ENCODE measurements at places on chromosomes 3 and 15.
A peak's percentile ranks its signal among the peaks of the same experiment; 100 is the strongest.

GRCh38 chr3:66267031-66267430 lies 46.2 kb downstream of the SLC25A26 start:
- no peak for DNase-seq

GRCh38 chr15:47516558-47516957 lies 200.7 kb upstream of the SEMA6D start:
- no peak for DNase-seq

DNA sequence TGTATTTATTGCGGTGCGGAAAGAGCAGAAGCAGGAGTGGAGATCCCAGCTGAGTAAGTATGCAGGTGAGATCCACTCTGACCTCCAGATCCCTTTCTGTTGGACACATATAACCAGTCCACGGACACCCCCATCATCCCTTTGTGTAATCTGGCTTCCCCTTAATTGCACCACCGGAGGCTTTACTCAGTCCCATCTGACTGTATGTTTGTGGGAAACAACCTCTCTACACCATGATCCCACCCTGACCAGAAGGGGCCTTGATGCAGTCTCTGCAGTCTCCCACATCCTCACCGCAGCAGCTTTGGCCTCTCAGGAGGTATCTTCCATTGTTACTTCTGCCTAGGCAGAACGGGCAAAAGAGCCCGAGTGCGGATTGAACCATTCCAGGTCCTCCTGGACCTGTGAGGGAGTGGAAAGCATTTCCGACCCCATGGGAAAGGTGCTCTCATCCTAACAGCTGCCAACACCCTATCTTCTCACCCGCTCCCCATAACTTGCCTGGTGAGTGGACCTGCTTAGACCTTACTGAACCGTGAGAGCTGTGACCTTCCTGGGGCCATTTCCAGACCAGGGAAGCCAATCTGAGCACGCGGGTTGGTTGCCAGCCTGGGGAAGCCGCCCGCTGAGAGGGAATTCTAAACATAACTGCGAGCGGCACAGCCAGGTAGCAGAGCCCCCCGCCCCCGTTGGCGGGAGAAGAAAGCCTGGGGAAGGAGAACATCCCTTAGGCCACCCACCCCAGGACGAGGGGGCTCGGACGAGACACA lies 1.1 kb downstream of the SLCO2A1 start:
- no peak for DNase-seq

DNA sequence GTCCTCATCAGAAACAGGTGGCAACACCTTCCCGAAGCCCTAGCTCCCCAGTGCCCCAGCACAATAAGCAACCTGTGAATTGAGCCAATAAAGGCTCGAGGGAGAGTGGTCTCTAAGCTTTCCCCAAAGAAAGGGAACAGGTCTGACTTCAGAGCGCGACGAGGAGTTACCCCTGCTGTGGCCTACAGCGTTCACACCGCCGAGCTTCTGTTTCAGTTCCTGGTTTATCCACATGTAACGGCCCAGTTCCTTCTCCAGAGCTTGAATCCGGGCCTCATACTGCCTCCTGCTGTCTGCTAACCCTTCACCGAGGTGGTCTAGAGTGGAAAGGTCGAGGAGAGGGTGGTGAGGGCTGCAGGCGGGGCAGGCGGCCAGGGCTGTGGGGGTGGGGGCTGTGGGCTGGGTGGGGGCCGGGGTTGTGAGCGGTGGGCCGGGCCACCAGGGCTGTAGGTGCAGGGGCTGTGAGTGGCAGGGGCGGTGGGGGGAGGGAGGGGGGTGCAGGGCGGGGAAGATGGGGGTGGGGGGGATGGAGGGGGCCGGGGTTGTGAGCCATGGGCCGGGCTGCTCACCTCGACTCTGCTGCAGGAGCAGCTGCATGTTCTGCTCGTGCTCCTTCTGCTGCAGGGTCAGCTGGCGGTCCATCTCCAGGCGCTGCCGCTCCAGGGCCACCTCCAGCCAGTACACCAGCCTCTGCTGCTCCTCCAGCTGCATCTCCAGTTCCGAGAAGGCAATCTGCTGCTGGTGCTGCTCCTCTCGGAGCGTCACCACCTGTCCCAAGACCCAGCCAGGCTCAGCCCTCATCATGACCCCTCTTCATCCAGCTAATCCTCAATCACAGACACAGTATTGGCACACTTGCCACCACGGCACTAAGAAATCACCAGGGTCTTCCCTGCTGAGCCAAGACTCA lies 26.2 kb downstream of the KIF7 start:
- no peak for DNase-seq

DNA sequence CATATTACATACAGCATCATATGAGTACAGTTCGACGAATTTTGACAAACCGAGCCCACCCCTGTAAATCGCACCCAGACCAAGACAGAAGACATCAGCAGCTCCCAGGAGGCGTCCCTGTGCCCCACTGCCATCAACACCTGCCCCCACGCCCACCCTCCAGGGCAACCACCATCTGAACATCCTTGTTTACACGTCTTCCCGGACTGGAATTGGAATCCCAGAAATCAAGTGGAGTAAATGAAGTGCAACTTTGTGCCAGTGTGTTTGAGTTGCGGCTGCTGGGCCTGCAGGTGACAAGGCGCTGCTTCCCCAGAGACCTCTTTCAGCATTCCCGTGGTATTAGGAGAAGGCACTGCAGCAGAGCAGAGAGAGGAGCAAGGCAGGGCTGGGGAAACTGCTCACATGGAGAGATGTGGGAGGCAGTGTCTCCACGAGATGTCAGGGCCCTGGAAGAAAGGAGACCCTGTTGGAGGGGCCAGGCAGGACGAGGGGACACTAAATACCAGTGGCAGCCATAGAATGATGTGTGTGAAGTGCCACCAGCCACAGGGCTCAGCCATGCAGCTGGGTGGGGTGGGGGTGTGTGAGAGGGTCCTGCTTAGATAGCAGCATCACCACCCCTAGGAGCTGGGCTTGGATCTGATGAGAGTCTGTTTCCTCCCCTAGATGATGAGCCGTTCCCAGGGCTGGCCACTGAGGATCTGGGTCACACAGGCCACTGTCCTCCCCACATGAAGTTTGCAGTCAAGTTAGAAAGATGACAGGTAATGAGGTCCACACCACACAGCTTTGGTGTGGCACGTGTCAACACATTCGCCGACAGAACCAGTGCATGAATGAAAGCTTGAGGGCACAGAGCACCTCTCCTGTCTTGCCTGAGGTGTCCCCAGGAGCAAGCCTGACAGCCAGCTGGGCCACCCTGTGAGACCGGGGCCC lies 33.4 kb upstream of the PCSK6 start:
- DNase-seq: no peak

DNA sequence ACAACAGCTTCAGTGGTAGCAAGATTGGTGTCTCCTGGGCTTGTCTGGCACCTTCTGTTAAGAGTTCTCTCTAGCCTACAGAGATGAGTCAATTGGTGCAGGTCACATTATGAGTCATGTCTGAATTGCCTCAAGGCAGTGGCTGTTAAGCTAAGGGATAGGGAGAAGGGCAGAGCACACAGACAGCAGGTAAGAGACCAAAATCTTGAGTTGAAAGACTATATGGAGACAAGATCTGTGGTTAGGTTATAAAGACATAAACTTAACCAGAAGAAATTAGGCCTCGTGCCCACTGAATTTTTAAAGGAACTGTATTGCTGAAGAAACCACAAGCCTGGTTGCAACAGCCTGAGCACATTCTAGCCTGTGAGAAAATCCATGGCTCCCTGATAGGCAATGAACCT lies 19.2 kb upstream of the KPNA1 start:
- DNase-seq: no peak

GRCh38 chr15:57440799-57441198 lies 64.5 kb downstream of the CGNL1 start:
- peak; percentile 63 for DNase-seq

- no peak for DNase-seq
Measured at GRCh38 chr3:64222501-64223111, 2.7 kb downstream of the PRICKLE2 start.

- DNase-seq: no peak
Measured at GRCh38 chr3:31514570-31514969, 18.2 kb upstream of the STT3B start.

GRCh38 chr3:26350853-26351252 lies 271.7 kb upstream of the LRRC3B start:
- no peak for DNase-seq

DNA sequence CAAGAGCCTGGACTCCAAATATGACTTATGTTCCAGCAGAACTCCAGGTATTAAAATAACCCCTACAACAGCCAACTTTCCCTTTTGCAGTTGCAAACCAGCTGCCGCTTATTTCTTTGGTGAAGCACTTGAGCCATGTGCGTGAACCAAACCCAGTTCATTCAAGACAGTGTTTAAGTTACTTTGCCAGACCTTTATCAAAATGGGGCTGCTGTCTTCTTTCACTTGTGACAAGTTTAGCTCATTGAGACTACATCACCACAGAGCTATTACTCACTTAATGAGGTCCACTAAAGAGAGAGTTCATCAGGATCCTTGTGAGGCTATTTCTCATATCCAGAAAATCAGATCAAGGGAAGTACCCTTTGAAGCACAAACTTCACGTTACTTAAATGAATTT lies 2.4 kb upstream of the XRN1 start:
- DNase-seq: no peak

GRCh38 chr3:110614186-110614585 lies 457.4 kb upstream of the NECTIN3 start:
- no peak for DNase-seq

DNA sequence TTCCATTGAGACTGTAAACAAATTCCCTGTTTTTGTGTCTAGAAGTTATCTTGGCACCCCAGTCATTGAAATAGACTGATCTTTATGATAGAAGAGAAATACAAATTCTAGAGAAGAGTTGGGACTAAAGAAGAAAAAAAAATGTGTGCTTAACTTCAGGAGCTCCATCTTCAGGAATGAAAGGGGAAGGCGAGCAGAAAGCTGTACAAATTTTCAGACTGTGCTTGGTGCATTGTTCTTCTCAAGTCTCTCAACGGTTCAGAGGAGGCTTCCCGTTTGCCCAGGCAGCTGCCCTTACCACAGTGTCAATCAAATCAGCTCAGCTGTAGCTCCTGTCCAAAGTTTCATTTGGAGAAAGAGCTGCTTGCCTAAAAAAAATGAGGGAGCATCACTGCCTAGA lies 41.7 kb downstream of the OXSM start:
- no peak for DNase-seq

DNA sequence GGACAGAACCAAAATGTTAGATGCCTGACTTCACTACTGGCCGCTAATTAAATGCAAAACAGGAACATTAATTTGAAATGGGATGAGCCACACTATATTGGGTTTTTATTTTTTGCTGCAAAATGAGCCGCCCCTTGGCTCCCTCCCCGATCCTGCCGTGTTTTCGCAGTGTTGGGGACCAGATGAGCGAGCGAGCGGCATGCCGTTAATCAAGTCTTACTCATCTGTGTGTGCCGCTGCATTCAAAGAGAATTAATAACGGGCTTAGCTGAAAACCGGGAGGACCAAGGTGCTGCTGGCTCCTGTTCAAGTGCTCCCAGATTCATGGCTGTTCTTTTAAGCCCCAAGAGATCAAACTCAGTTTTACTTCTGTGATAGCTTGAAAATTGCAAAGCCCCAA lies 20.0 kb downstream of the TAFA4 start:
- no peak for DNase-seq

DNA sequence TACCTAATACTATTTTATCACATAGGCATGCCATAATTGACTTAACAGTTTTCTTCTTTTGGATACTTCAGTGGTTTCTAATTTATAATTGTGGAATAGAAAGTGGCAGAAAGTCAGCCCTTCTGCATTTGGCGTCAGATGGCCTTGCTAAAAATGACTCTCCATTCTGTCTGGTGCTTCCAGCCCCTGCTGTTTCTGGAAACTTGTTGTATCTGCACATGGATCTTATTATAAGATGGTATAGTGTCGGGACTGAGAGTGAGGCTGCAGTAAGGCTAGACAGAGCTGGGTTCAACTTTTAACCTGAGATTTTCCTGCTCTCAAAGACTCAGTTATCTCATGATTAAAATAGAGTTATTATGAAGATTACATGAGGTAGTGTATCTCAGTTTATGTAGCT lies 74.8 kb upstream of the WDR72 start:
- no peak for DNase-seq

GRCh38 chr3:119557877-119558269 lies 1.5 kb downstream of the CD80 start:
- no peak for DNase-seq

DNA sequence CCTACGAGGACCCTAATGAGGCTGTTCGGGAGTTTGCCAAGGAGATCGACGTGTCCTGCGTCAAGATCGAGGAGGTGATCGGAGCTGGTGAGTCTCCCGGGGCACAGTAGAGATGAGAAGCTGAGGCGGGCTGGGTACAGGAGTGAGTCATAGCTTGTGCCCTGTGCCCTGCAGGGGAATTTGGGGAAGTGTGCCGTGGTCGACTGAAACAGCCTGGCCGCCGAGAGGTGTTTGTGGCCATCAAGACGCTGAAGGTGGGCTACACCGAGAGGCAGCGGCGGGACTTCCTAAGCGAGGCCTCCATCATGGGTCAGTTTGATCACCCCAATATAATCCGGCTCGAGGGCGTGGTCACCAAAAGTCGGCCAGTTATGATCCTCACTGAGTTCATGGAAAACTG lies 17.9 kb downstream of the EPHB3 start:
- DNase-seq: no peak

GRCh38 chr15:48182749-48183148 lies 4.7 kb upstream of the MYEF2 start:
- DNase-seq: no peak

- DNase-seq: no peak
Measured at GRCh38 chr3:188826574-188826973, 345.2 kb upstream of the TPRG1 start.

- no peak for DNase-seq
Measured at GRCh38 chr15:83565138-83565537, 88.8 kb upstream of the ADAMTSL3 start.

DNA sequence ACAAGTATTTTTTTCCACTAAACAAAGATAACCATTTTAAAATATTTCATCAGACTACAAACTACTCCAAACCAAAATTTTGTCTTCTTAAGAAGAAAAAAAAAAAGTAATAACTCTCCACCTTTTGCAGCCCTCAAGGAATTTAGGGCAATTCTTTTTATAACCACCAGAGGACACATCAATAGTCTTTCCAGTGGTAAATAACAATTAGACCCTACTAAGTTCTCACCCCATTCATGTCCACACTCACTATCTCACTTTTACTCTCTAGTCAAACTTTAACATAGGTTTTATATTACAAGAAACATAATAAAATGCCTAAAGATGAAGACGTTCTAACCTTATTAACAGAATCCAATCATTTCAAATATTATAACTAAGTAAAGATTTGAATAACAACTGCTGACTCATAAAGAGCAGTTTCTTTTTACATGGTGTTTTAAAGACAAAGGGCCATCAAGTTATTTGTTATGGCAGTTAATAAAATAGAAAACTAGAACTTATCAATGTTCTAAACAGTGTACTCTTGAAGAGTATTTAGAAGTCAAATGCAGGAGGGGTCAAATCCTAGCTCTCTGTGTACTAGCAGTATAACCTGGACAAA lies 33.0 kb downstream of the CCDC39 start:
- DNase-seq: no peak

Data from AG04449 (cell line).